ENCODE measurements at places on chromosomes 11 and 22.

DNA sequence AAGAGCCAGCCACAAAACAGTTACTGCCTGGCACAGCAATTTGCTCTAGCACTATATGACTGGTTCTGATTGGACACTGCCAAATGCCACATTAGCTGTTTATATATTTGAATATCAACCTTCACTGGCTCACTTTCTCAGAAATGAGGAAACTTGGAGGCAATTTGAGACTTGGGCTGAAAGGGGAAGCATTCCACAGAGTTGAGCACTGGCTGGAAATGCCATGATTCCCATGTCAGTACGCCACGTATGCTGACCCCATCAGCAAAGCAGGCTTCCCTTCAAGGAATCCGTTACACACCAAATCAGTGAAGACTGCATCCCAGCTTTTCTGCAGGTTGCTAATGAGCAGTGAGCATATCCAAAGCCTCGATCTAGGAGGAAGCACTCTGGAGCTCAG is 34.7 kb downstream of the GALNT18 start:
- no peak for DNase-seq

- no peak for DNase-seq
Observed at GRCh38 chr11:18594999-18595749, 4.4 kb upstream of the MISFA start.

DNA sequence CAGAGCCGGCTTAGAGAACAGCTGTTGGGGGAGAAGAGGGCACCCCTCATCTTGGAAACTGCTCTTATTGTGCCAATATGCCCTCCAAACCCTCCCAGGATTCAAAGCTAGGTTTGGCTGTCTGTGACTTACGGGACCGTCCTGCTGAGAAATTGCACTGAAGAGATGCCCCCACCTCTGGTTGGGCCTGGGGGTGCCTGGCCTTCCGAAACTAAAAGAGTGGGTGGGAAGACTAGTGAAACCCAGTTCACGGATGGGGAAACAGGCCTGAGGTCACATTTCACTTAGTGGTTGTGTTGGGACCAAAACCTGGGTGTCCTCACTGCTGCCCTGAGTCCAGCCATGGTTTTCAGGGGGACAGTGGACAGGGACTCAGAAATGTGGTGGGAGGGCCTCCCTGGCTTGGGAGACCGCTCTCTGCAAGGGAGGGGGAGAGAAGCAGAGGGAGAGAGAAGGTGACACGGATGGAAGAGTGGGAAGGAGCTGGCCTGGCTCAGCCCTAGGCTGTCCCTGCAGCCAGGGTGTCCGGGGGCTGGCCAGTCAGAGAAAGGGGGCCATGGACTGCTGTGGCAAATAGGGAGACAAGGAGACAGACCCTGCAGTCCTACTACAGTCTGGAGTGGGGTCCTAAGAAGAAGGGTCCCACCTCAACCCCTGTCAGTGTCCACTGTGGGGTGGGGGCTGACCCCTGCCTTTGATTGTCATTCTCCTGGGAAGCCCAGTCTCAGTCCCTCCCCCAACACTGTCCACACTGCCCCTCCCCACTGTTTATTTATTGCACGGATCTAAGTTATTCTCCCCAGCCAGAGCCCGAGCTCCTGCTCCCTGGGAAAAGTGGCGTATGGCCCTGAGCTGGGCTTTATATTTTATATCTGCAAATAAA is 13.6 kb downstream of the MAFF start:
- DNase-seq, result no peak

DNA sequence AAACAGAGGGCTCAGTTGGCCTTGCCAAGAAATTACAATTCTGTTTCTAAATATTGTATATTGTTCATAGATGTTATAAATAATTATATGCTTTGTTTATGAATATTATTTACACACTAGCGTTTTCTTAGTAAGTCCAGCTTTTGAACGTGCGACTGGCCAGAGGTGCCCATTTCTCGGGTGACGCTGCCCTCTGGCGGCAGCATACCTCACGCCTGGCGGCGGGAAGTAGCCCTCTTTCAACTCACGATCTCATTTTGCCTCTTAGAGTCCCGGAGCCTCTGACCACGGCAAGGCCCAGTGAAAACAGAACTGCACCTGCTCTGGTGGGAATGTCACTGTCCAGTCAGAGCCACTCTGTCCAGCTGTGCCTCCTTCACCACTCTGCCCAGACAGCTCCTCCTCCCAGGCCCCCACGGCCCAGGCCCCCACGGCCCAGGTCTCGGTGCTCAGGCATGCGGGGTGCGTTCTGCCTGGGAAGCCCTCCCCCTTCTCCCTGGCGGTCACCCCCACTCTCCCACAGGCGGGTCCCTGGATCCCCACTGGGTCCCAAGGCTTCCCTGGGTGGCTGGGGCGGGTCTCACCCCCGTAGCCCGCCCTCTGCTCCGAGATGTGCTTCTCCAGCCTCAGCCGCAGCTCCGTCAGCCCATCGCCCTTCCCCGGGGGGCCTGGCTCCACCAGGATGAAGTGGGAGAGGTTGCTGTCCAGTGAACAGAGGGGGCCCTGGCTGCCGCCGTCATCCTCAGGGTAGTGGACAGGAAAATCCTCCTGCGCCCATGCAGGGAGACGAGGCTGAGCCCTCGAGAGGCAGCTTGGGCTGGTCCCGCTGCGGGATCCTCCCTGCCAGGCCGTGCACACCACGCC is 19.3 kb downstream of the TSSC4 start:
- DNase-seq, result peak; percentile 25

DNA sequence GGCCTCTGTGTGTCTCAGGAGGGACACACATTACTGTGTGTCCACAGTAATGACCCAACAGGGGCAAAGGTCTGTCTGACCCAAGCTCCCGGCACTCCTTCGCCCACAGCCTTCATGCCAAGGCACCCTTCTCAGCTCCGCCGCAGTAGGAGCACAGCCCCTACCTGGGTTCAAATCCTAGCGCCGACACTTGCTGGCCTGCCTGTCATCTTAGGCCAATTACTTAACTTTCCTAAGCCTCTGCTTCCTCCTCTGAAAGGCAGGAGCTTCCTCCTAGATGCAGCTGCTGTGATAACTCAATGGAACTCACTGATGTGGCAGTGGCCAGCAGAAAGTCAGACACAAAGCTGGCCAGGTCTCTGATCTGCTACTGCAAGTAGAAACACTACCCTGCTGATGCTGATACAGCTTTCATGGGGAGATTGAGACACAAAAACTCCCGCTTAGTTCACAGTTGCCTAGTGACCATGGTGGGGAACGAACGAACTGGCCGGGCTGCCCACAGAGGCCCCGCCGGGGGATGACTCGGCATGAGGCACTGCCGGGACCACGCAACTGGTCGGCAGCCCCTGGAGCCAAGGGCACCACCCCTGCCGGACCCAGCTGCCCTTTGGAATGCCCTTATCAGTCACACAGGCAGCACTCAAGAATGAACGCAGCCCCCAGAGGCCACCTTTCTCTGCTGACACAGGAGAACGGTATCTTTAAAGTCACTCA is 8.1 kb downstream of the EHD1 start:
- DNase-seq, result no peak

DNA sequence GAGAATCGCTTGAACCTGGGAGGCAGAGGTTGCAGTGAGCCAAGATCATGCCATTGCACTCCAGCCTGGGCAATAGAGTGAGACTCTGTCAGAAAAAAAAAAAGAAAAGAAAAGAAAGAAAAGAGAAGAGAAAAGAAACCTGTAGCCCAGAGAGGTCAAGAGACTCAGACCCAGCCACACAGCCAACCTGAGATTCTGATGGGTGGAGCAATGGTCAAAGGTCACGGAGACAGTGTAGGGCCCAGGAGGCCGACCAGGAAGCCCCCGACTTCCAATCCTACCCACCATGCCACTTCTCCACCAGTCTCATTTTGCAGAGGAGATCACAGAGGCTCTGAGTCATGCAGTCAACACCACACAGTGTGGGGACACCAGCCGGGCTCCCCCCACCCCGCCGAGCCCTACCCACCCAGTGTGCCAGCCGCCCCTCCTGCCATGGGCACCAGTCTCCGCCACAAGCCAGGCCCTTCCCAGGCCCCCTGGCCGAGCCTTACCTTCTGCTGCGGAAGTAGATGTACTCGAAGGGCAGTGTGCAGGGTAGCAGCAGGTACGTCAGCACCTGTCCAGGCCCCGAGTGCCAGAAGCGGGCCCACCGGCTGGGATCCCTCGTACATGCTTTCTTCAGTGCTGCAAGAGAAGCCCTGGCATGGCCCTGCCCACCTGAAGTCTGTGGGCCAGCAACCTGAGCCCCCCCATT is 7.9 kb downstream of the PNPLA5 start:
- no peak for DNase-seq

DNA sequence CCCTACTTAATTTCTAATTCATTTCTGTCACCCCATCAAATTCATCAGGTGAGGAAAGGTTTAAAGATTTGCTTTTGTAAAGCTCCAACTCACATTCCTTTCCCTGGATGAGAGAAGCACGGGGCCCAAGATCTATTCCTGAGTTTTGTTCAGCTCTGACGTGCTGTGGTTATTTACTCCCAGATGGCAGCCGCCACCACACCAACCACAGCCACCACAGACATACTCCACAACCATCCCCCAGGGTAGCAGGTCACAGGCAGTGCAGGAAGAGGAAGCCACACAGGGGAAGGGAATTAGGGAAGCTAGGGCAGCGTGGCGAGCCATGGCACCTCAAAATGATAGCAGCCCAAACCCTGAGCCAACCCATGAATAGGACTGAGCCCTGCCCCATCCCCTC is 63.5 kb upstream of the CSNK2A3 start:
- no peak for DNase-seq

Data from C1 segment of cervical spinal cord (tissue), 14 donors.